ENCODE measurements at places on chromosomes 7 and 10.
A peak's percentile ranks its signal among the peaks of the same experiment; 100 is the strongest.

DNA sequence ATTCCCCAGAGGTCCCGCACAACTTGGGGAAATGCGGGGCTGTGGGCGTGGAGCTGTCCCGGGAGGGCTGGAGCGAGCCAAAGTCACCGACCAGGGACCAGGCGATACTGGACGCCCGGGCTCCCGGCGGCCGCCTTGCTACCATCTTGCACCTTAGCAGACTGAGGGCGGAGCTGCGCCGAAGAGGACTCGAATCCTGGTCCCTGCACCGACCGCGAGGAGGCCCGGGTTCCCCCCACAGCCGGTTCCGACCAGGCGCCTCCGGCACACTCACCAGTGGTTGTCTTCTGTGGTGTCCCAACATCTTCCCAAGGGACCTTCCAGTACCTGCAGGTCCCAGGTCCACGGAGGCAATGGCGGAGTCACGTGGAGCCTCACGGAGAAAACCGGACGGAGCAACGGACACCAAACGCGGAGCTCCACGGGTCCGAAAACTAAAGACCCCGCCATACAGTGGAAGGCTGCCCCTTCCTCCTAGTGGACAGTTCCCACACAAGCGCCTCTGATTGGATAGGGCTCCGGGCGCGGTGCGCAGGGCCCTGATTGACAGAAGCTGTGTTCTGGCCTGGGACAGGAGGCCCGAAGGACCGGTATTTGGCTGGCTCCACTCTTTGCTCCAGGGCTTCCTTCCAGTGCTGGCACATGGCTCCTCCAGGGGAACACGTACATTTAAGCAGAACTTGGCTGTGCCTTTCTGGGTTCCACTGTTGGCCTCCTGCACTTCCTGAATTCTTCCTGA, 124.6 kb upstream of the ZNF479 start:
- DNase-seq, result no peak

- DNase-seq, result no peak
Observed at GRCh38 chr10:28470873-28471651, 61.9 kb upstream of the WAC start.

DNA sequence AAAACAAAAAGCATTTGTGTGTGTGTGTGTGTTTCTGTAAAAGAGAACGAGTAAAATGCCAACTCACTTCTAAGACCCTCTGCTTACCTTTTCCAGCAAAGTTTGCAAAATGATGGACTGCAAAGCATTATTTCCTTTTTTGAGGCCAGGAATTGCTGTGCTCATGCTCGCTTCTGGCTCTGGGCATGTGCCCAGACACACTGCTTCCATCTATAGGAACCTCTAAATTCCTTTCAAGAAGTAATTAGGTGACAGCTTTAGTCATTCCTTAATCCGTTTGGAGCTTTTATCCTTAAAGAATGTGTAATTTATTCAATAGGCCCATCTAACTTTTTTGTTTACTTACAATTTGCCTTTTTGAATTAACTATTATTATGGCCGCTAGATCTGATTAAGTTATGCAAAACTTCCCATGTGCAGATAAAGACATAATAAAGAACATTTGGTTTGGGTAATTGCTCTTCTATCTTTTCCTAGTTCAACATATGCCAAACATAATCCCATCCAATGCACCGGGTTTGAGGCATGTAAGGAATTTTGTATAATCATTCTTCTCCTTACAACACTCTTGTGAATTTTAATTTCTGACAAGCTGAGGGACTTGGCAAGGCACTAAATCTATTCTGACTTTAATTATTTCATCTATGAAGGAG, 34.7 kb downstream of the A1CF start:
- DNase-seq, result no peak

- DNase-seq, result no peak
Observed at GRCh38 chr10:104084482-104085142, 1.1 kb downstream of the COL17A1 start.

DNA sequence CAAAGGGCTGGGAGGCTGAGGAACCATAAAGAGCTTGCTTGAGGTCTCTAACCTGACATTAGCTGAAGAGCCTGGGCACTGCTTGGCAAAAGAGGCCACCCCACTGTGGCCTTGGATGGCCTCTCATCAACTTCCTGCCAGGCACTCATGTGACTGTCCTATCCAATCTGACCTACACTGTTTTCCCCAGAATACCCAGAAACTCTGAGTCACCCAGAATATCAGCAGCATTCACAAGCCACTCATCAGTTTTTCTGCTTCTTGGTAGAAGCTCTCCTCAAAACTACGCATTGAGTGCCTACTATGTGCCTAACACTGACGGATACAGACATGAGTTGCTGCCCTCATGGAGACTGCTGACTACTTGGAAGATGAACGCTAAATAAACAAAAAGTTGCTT, 4.1 kb upstream of the NT5C2 start:
- DNase-seq, result no peak

DNA sequence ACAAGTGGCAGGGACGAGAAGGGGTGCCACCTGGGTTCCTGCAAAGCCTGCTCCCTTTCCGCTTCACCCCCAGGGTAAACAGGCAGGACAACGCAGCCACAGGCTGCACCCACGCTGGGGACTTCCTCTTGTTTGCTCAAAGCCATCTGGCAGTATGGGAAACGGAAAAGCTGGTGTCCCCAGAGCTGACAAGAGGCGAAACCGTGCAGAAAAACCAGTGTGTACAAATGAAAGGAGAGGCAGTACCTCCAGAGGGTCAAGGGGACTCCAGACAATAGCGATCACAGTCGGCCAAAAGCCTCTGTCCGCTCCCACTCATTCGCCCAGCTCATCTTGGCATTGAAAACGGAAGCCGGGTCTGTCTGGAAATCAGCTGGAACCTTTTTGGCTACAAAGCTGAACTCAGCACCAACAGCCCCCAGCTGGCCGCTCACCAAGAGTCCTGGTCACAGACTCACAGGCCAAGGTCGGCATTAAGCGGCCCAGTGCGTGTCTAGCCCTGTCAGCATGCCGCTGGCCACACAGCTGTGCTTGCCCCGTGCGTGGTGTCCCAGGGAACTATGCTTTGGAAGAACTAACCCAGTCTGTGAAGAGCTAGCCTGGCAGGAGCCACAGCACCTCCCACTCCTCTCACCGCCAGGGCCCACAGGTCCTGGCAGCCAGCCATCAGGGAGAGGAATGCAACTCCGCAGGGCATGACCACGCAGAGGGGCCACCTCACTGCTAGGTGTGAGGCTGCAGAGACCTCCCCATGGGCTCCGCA, 10.4 kb downstream of the TNS3 start:
- no peak for DNase-seq

GRCh38 chr10:24382596-24382978, 173.6 kb downstream of the KIAA1217 start:
- DNase-seq, result no peak

- DNase-seq, result peak; percentile 39
Observed at GRCh38 chr10:132186488-132187429, at the start of gene DPYSL4. Gene DPYSL4 (plus strand): TSS chr10:132186948. CDS start chr10:132187064, 116 bp downstream.

All from stimulated activated CD4-positive, alpha-beta T cell treated with anti-CD3 and anti-CD28 coated beads, Interleukin-12 subunit alpha, Interleukin-12 subunit beta, amount 100 ng/mL, for 4 hours (primary cell).